MCF 10A (cell line): ENCODE measurements at places on chromosomes 13 and 19.

- no peak for DNase-seq
Observed at GRCh38 chr13:32989290-32989667, 26.9 kb upstream of the KL start.

GRCh38 chr13:31797154-31797775 lies 57.9 kb downstream of the RXFP2 start:
- peak; percentile 54 for DNase-seq

GRCh38 chr19:46408664-46409039 lies 4.7 kb downstream of the CCDC8 start:
- DNase-seq, result no peak

DNA sequence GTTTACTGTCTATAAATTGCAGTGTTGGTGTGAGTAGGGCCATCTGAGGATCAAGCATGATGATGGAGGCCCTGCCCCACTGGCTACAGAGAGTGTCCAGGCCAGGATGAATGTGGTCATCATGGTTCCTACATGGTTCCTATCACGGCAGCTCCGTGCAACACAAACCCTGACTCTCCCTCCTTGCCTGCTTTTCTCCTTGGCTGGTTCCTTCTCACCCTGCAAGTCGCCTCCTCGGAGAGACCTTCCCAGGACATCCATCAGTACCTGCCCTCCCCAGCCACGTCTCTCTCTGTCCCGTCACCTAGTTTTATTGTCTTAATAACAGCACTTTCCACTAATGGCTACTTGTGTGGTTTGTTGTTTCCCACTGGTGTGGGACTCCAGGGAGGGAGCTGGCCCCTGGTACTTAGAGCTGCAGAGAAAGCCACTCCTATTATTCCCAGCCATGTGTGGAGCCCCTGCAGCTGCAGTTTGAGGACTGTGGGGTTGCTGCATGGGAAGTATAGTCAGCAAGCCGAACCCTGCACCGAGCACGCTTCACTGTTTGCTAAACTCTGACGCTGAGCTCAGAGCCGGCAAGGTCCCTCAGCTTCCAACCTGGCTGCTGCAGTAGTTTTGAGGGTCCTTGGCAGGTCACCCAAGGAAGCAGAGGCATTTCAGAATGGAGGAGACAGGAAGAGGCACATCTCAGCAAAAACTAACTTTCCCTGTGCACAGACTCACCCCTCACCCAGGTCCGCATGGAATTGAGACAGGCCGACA lies 146.4 kb upstream of the VSTM2B start:
- no peak for DNase-seq

GRCh38 chr19:3404324-3405260 lies 38.2 kb downstream of the NFIC start:
- DNase-seq, result no peak

- DNase-seq, result no peak
Observed at GRCh38 chr13:85381082-85381481, 418.1 kb downstream of the SLITRK6 start.

- DNase-seq, result no peak
Observed at GRCh38 chr13:23898101-23898500, 799 bp upstream of the C1QTNF9B start.

GRCh38 chr13:114011226-114011625 lies 37.4 kb upstream of the C13orf46 start:
- DNase-seq, result no peak

- no peak for DNase-seq
Observed at GRCh38 chr19:4861147-4861546, 6.3 kb downstream of the PLIN3 start.

DNA sequence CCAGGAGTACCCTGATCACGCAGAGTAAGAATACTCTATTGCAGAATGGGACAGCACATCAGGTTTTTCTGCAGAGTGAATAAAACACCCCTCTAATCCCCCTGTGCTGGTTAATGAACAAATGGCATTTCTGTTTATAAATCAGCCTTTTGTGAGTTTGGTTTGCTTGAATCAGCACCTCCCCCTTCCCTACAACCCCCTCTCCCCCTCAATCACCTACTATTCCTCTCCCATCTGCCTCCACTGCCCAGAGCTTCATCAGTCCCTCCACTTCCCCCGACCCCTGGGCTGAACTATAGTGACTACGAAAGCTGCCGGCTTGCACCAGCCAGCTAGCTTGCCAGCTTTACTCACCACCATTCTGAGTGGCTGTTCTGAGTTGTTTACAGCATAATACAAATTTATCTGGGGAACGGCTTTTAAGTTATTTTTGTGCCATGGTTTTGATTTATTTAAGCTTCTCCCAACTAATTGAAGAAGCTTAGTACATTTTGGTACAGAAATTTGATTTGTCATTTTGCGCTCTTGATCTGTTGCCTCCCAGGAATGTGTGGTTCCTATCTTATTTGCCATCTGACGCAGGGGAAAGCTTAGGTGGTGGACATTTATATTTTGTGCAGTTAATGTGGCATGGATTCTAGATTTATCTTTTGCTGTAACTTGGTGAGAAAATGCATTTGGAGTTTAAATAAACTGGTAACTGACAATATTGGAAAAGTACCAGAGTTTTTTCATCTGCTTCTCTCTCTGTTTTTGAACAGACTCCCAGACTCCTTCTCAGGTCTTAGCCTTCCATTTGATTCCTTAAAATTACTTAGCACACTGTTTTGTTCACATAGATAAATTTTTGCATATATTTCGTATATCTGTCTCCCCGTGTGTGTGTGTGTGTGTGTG lies 41.7 kb upstream of the WDFY2 start:
- DNase-seq, result no peak

DNA sequence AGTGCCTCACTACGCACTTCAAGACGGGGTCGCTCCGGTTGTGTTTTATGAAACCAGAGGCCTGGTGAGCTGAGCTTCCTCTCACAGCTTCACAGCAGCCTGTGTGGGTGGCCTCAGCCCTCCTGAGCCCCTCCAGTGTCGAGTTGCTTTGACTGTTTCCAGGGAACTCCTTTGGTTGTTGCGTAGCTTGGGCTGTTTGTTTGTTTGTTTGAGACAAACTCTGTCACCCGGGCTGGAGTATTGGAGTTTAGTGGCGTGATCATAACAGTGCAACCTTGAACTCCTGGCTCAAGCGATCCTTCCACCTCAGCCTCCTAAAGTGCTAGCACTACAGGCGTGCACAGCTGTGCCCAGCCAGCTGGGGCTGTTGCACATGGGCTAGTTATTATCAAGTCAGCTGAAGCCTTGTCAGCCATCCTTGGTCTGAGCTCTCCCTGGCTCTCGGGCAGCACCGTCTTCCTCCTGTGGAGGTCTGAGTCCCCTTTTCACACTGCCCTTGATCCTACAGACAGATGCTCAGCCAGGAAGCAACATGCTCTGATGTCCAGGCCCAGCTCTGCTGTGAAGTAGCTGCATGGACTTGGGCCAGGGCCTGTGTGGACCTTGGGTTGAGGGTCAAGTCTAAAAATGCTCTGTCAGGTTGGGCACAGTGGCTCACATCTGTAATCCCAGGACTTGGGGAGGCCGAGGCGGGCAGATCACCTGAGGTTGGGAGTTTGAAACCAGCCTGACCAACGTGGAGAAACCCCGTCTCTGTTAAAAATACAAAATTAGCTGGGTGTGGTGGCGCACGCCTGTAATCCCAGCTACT lies 10.2 kb downstream of the DOT1L start:
- DNase-seq, result no peak

DNA sequence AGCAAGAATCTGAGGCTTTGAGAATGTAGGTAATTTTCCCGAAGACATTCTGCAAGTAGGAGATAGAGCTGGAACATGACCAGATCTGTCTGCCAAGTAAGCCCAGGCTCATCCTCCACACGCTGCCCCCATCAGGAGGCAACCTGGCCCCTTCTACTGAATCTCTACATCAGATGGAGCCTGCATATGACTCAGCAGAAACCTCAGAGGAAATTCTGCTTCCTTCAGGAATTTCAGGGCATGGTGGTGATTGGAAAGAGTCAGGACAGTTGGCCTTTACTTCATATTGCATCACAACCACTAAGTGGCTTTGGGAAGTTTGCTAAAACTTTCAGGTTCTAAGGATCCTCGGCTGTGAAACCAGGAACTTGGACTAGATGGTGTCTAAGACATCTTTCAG lies 85.2 kb downstream of the LRRC63 start:
- peak; percentile 85 for DNase-seq

DNA sequence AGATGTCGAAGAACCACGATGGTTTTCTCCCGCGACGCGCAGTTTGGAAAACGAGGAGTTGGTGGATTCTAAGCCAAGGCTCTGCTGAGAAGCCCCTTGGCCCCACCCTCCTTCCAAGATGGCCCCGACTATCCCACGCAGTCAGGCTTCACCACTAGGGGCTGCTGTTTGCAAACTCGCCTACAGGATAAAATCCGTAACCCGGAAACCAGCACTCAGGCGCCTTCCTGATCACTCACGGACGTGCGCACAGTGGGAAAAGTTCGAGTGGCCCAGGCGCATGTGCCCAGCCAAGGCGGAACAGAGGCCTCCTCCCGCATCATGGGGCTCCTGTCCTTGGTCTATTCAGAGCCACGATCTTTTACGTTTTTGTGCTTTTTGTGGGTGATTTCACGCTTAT lies 19.2 kb upstream of the UQCR11 start:
- DNase-seq, result peak; percentile 35

- peak; percentile 82 for DNase-seq
Observed at GRCh38 chr13:35978607-35979316, 152.4 kb downstream of the DCLK1 start.

GRCh38 chr13:105502193-105502592 lies 1033.3 kb downstream of the EFNB2 start:
- no peak for DNase-seq

GRCh38 chr19:39363901-39364457 lies 21.8 kb downstream of the SAMD4B start:
- no peak for DNase-seq

GRCh38 chr13:74036373-74036772 lies 97.8 kb downstream of the KLF12 start:
- DNase-seq, result no peak

GRCh38 chr19:38867171-38867780 lies 10.8 kb downstream of the RINL start:
- DNase-seq, result no peak

DNA sequence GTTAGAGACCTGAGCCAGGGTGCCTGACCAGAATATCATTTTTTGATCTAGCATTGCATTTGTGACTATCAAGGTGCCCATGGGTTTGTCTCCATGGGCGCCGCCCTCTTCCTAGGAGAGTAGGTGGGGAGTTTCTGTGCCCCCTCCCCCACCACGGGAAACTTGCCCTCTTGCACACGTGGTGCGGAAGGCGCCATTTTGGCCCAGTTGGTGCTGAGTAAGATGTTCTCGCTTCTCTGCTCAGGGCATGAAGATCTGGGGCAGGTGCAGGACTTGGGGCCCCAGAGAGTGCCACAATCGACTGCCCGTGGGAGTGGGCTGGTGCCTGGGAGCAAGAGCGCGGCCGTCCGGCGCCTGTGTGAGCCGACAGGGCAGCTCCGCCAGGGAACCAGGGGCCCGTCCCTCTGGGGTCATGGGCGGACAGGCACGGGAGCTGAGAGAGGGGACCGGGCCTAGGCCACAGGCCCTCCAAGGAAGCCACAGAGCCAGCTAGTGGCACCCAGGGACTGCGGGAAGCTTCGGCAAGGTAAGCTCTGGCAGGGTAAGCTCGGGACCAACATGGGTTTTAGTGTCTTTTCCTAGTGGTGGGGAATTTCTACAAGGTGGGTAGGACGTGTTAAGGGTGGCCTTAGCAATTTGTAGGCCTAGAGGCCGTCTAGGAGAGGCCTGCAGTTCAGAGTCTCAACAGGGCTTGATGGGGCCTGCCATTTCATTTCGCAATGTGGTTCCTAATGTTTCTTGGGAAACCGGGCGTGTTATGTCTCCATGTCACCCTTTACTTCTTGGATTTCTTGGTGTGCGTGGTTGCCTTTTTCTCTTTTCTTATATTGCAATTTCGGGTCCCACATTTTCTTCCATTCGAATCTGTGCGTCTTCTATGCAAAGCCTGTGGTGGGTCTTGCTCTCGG lies 14.5 kb downstream of the SACS start:
- DNase-seq, result peak; percentile 20
